ENCODE measurements at places on chromosomes 3 and 15.

DNA sequence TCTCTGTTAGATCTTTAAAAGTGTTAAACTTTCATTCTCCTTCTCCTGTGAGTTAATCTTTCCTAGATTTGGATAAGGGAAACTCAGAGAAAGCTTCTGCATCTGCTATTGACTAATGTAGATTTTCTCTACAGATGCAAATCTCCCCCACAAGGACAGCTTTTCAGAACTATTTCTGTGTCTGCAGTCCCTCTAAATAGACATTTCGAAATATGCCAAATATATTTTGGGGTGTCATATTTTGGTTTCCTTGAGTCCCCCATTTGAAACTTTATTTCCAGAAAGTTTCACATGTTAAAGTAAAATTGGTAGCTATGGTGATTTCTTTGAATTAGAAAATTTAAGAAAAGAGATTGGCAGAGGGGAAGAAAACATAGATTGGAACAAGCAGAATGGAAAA lies 852.3 kb upstream of the ALCAM start:
- H3K4me3 ChIP-seq = no peak overlapping the region
- no peaks in the 10 kb centered on the region for H3K36me3 ChIP-seq
- no peaks in the 10 kb centered on the region for H3K27me3 ChIP-seq
- H3K27ac ChIP-seq = no peak overlapping the region
- no peak for DNase-seq

DNA sequence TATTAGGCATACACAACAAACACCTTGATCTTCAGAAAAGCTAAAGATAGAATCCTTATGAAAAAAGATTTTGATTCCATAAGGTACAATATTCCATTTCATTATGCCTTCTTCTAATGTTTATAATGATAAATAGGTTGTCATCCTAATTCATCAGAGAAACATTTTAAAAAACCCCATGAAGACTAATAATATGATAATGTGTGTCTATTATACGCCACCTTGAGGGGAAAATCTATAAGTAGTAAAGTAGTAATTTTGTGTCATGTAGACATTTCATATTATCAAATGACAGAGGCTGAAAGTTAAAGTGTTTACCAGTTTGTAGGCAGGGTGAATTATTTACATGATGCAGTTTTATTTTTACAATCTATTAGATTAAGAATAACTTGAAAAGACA lies 524.3 kb downstream of the GBE1 start:
- DNase-seq = no peak
- H3K4me1 ChIP-seq = no peaks in the 10 kb centered on the region
- no peaks in the 10 kb centered on the region for H3K27me3 ChIP-seq

DNA sequence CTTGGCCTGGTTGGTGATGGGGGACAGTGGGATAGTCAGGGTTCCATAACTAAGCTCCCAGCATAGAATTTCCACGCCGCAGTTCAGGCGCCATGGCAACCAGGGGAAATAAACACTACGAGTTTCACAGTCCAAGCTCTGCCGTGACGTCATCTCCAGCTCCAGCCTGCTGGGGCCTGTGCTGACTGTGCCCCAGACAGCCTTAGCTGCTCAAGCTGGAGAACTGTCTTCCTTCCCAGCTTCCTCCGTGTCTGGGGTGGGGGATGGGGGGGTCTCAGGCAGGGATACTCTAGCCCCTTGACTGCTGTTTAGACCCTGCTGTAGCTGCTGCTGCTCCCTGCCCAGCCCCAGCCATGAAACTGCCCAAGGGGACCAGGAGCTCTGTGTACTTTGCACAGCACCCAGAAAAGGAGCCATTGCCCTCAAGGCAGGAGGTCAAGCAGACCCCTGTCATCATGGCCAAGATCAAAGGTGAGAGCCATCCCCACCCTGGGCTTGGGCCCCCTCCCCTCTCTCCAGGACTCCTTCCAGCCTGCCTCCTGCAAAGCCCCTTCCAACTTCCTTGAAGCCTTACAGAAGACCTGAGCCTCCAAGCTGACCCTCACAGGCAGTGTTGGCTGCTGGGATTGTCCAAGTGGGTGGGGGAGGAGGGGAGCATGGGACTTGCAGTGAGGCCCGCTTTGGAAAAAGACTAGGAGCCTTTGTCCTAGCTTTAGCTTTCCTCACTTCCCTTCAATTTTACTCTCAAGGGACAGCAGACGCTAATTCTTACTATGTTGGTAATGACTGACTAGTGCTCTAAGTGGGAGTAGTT lies 11.4 kb upstream of the CSPG4 start:
- H3K4me1 ChIP-seq = peaks cover 5% of the 10 kb centered on the region
- H3K27me3 ChIP-seq = peaks cover 19% of the 10 kb centered on the region
- no peak overlapping the region for H3K4me3 ChIP-seq
- no peaks in the 10 kb centered on the region for H3K36me3 ChIP-seq

DNA sequence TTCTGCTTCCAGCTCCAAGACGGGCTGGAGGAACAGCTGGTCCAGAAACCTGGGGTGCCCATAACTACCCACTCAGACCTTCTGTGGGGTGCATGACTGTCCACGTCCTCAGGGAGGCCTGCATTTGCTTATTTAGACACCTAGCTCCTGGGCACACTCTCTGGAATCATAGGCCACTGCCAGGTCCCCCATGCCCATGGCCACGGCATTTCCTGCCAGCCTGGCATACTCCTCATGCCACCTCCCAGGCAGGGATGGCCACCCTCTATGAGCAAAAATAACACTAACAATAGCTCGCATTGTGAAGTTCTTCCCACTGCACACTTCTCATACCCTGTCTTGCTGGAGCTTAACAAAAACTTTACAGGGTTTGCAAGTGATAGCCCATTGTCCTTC lies 166.9 kb upstream of the TPM1 start:
- H3K27ac ChIP-seq = no peak overlapping the region
- peaks cover 9% of the 10 kb centered on the region for H3K4me1 ChIP-seq
- H3K4me3 ChIP-seq = no peak overlapping the region
- peaks cover 19% of the 10 kb centered on the region for H3K27me3 ChIP-seq
- DNase-seq = no peak

- H3K36me3 ChIP-seq = no peaks in the 10 kb centered on the region
- no peaks in the 10 kb centered on the region for H3K4me1 ChIP-seq
- H3K27ac ChIP-seq = no peak overlapping the region
- H3K4me3 ChIP-seq = no peak overlapping the region
- H3K27me3 ChIP-seq = no peaks in the 10 kb centered on the region
- DNase-seq = no peak
Observed at GRCh38 chr3:21356402-21356801, 394.6 kb downstream of the ZNF385D start.

Measured in activated naive CD8-positive, alpha-beta T cell treated with anti-CD3 and anti-CD28 coated beads for 36 hours (primary cell).